ENCODE measurements at places on chromosomes 2 and 18. TPM values are rescaled to one million over a fixed set of nuclear protein-coding genes. Genes with fewer than 3 reads are reported as not detected.

The XDH gene
- total RNA-seq: under 0.01 TPM

The APCDD1 gene
- 18.8 TPM for total RNA-seq

The IL1A gene
- total RNA-seq: not detected

The LYG2 gene
- total RNA-seq: not detected

The TMEM198 gene
- total RNA-seq: 15.7 TPM

The OSR1 gene
- total RNA-seq: 0.31 TPM

The DUSP2 gene
- 4.4 TPM for total RNA-seq

The CEP68 gene
- 62.9 TPM for total RNA-seq

The TRIM43 gene
- not detected for total RNA-seq

The AGPS gene
- total RNA-seq: 67.0 TPM

The HOXD12 gene
- not detected for total RNA-seq

The IL36G gene
- not detected for total RNA-seq

The DSG1 gene
- not detected for total RNA-seq

The PID1 gene
- 36.9 TPM for total RNA-seq

The NUP35 gene
- total RNA-seq: 62.9 TPM

The CRYGD gene
- total RNA-seq: not detected

The FAP gene
- 1.3 TPM for total RNA-seq

Data from parietal lobe (tissue), 2 donors.